ENCODE measurements at places on chromosomes 4 and X.
A peak's percentile ranks its signal among the peaks of the same experiment; 100 is the strongest.

GRCh38 chr4:163701916-163702315 lies 207.4 kb downstream of the TMA16 start:
- peak; percentile 78 for DNase-seq

- no peak for DNase-seq
Observed at GRCh38 chrX:68433981-68434299, 645 bp upstream of the OPHN1 start.

GRCh38 chr4:384311-385010 lies 46.8 kb downstream of the ZNF141 start:
- DNase-seq = no peak

GRCh38 chrX:11564546-11564945 lies 101.2 kb downstream of the ARHGAP6 start:
- DNase-seq = no peak

DNA sequence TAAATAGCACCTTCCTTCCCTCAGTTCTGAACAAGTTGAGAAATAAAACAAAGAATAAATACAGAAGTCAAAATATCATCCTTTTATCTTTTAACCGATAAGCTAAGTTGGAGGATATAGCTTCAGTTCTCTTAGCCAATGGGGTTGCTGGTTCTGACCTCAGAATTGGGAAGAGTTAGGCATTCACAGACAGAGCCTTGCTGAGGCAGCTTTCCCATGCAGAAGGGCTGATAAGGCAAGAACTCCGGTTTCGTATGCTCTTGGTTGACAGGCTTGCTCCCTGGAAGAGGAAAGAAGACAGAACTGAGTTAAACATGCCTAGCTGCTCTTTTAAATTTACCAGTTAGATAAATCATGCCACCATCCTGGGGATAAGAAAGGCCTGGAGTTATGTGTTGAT lies 17.6 kb downstream of the FRAS1 start:
- DNase-seq = no peak

GRCh38 chr4:150141756-150142155 lies 63.5 kb downstream of the DCLK2 start:
- no peak for DNase-seq

GRCh38 chr4:123233136-123233768 lies 163.3 kb upstream of the SPRY1 start:
- DNase-seq = no peak

GRCh38 chrX:74924449-74925224 lies 615 bp downstream of the NEXMIF start:
- DNase-seq = peak; percentile 6

- DNase-seq = no peak
Observed at GRCh38 chrX:118751950-118752783, 24.8 kb downstream of the IL13RA1 start.

- no peak for DNase-seq
Observed at GRCh38 chrX:97401586-97402136, 518.0 kb downstream of the RPA4 start.

DNA sequence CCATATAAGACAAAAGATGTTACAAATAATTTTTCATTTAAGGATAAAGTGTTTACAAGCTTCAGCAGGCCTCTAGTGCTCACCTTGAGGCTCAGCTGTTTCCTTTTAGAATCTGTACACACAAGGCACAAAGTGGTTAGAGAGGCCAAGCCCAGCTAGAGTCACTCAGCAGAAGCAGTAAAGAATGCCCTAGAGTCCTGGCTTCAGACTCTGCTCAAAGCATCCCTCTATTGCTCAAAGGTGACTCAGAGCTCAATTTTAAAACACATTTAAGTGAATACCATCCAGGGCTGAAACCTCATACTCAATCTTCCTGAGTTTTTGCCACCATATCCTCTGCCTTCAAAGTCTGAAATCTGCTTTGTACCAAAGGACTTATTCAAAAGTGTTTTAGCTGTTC lies 22.6 kb upstream of the PHF8 start:
- DNase-seq = peak; percentile 33

DNA sequence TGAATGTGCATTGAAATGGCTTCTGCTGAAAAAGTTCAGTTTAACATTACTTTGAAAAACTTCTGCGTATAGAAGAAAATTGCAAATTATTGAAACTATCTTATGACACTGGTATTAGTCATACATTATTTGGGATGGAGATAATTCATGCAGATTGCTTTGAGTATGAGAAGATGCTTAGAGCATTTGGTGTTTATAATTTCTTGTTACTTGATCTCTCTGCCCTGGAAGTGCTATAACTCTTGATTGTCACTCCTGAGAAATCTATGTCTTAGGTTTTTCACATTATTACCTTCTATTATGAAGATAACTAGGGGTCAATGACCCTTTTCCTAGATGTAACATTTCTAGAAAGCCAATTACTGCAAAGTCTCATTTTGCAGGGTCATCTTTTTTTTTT lies 36.4 kb downstream of the TMEM131L start:
- DNase-seq = no peak

DNA sequence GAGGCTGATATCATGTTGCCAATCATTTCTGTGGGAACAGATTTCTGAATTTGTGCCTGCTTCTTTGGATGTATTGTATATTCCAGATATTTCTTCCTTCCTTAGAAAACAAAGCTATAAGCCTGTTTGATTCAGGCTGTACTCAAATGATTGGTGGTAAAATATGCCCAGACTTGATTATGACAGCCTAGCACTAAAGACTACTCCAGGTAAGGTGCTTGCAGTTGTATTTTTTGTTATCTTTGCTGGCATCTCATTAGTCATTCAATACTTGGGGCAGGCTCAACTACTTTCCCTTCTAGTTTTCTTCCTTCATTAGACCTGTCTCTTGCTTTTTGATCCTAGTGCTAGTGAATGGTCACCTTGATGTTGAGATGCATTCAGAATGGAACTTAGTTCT lies 90.6 kb downstream of the ZNF518B start:
- no peak for DNase-seq

- no peak for DNase-seq
Observed at GRCh38 chr4:152556283-152556682, 20.4 kb upstream of the FBXW7 start.

DNA sequence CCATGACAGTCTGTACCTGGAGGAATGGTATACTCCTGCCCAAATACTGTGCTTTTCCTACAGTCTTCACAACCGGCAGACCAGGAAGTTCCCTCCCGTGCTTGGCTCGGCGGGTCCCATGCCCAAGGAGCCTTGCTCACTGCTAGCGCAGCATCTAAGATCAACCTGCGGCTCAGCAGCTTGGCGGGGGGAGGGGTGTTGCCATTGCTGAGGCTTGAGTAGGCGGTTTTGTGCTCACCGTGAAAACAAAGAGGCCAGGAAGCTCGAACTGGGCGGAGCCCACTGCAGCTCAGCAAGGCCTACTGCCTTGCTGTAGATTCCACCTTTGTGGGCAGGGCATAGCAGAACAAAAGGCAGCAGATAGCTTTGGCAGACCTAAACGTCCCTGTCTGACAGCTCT lies 152.7 kb downstream of the TEX11 start:
- no peak for DNase-seq

GRCh38 chr4:155008389-155008788 lies 200.0 kb upstream of the NPY2R start:
- no peak for DNase-seq

DNA sequence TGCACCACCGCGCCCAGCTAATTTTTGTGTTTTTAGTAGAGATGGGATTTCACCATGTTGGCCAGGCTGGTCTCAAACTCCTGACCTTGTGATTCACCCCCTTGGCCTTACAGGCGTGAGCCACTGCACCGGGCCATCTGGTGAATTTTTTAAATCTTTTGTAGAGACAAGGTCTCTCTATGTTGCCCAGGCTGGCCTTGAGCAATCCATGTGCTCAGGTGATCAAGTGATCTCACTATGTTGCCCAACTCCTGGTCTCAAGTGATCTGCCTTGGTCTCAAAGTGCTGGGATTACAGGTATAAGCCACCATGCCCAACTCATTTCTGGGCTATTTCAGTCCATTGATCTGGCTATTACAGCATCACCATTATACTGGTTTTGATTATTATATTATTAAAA lies 22.2 kb upstream of the GALNT7 start:
- DNase-seq = no peak

DNA sequence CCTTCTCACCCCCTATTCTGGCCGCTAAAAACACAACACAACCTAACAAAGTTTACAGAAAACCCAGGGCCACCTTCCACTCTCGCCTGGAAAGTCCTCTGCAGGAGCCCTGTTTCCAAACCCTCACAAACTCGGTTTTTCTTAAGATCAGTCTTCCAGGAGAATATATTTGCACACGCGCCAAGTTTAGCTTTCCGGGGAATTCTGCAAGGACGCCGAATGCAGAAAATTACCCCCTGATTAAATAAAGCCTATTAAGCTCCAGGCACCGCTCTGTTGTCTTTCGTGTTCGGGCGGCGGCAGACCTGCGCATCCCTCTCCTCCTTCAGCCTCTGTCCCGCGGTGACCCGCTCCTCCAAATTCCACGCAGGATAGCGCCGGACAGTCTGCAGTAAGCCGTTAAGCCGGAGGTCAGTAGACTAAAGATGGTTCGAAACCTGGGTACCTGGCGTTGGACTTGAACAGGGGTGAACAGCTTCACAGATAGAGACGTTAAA lies 5.0 kb downstream of the MSX1 start:
- DNase-seq = peak; percentile 32

- DNase-seq = peak; percentile 69
Observed at GRCh38 chr4:165288639-165289422, 38.6 kb upstream of the MSMO1 start.
